Right cardiac atrium (tissue), 5 donors: ENCODE measurements at places on chromosomes 7 and 10. TPM values are rescaled to one million over a fixed set of nuclear protein-coding genes. Genes with fewer than 3 reads are reported as not detected.
A peak's percentile ranks its signal among the peaks of the same experiment; 100 is the strongest.

DNA sequence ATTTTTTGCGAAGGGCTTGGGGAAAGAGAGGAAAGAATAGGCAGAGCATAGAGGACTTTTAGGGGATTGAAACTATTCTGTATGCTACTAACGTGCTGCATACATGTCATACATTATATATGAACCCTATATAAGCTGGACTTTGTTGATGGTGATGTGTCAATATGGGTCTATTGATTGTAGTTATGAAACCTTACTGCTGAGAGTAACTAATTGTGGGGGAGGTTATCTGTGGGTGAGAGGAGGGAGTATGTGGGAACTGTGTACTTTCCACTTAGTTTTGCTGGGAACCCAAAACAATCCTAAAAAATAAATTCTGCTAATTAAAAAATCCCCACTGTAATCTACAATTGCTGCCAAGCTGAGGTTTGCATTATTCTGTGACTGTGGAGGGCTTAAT lies 15.3 kb upstream of the CYP2C19 start:
- no peak for DNase-seq

DNA sequence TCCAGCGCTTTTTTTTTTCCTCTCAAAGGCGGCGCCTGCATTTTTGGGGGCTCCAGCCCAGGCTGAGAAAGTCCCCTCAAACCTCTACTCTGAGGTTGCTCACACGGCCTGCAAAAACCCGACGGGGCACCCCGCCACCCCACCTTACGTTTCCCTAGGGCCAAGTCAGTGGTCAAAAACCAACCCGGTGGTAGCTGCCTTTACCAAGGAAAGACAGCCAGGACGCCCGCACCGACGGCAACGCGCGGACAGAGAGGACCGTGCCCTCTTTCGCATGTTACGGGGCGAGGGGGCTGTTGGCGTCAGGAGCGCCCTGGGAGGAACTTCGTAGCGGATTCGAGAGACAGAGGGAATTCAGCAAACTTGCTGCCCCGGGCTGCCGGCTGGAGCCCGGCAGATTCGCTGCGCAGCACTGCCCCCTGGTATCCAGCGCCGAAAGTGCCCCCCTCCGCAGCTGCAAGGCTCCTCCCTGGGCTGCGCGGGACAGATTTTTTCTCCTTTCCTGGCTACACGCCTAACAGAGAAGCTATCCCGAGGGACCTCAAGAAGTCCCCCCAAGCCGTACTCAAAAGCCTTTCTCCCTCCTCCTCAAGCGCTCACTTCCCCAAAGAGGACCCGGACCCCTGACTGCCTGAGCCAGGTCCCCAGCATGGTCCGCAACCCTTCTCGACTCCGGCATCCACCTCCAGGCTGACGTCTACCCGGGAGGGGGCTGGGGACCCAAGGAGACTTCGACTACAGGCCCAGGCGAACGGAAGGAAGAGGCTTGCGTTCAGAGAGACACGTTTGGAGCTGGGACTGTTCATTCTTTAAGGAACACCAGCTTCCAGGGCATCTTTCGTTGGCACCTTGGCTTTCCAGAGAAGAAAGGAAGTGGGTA lies 27.7 kb upstream of the VAX1 start:
- DNase-seq, result peak; percentile 42

Gene TMEM236
- 0.59 TPM for total RNA-seq

Gene ECD
- total RNA-seq, result 18.8 TPM

Gene LEP
- 0.15 TPM for total RNA-seq

Gene NPFFR1
- not detected for total RNA-seq

DNA sequence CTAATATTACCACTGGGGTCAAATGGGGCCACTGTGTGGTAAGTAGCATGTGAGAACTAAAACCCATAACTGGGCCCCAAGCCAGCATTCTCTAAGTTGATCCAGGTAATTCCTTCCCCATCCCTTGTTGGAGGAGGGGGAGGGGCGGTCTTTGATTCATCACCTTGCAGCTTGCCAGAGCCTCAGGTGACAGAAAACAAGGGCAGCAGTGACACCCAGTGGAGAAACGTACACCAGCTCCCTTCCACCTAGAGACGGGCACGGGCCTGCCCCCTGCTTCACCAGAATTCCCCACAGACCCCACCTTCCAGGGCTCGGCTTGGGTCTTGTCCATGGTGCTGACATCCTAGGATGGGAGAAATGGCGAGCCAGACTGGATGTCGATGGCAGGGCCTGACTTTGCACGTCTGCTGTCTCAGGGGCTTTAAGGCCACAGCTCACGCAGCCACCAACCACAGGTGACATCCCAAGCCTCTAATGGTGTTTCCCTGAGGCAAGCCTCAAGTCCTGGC lies 102.0 kb downstream of the STRA8 start:
- DNase-seq, result peak; percentile 26

Gene TMEM229A
- 0.76 TPM for total RNA-seq

DNA sequence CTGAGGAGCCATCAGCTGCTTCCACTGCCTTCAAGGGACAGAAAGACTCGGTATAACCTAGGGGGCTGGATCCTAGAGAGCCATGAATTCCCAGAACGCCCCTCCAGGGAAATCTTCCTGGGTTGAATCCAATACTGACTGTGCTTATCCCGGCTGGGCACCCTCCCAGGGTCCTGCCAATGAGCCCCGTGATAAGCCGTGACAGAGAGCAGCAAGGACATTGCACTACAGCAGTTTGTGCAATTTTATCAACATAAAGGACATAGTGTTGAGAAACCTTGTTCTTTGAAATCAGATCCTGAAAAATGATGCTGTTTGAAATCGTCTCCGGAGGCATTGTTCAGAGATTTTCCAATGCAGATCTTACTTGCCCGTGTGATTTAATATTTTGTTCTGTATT lies 18.8 kb downstream of the AKR1B1 start:
- peak; percentile 70 for DNase-seq

- DNase-seq, result no peak
Observed at GRCh38 chr10:101812606-101813005, 5.6 kb downstream of the OGA start.

Gene BTBD16
- 0.11 TPM for total RNA-seq

- DNase-seq, result peak; percentile 83
Observed at GRCh38 chr10:124677749-124678556, 66.2 kb downstream of the FAM53B start.

Gene HILPDA
- total RNA-seq, result 6.8 TPM

DNA sequence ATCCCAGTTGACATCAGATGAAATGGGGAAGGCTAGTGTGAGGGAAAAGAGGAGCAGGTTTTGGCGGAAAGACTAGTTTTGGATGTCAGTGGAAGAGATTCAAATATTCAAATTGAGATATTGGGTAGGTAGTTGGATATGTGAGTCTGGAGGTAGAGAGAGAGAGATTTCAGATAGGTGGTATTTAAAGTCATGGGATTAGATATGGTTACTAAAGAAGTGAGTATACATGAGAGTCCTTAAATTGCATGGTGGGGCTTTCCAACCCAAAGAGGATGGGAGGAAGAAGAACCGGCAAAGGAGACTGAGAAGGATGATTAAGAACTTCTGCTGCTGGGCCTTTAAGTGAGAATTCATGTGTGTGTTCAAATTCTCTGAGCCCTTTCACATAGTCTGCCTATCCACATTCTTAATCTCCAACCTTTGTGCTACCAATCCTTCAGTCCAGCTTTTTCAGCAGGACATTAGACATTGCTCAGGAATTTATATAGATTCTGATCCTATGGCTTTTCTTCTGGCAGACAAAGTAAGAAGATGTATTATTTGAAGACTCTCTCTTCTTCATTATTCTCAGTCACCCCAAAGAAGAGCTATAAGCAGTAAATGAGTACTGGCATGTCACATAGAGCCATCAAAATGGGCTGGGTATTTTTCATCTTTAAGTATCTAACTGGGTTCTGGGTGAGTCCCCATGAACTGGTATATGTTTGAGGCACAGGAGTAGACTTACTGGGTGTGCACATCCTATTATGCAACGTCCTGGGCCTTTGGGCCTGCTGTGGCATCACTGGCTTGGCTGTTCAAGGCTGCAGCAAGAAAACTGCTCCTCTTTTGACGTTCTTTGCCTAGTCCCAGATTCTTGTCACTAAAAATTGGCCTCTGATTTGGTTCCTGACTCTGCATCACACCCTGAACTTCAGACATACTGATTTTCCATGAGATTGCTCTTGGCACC lies 33.6 kb downstream of the ST7 start:
- no peak for DNase-seq

GRCh38 chr10:77223526-77224460 lies 413.8 kb downstream of the KCNMA1 start:
- no peak for DNase-seq

DNA sequence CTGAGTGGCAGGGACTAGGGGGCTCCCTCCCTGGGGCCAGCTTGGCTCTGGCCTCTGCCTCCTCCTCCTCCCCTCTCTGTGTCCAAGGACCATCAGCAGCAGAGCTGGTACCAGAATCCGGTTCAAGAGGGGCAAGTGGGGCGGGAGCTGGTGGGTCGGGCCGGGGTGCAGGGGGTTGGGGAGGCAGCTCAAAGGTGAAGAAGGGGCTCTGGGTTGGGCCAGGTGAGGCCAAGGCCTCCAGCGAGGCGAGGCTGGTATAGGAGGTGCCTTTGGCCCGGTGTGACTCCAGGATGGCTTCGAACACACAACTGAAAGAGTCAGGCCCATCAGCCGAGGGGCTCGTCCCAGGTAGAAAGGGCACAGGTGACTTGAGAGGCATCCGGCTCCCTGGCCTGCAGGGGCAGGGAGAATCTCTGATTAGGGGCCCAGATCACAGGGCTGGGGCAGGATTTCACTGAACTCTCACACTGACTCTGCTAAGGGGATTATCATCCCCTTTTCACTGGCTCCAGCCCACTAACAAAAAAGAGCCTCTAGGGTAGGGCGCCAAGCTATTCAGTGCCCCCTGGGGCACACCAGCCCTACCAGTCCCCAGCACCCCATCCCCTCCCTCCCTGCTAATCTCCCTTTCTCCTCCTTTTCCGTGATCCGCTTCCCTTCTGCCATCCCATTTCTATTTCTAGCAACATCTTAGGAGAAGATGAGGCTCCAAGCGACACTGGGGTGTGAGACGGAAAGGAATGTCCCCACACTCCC lies 4.6 kb downstream of the PSD start:
- no peak for DNase-seq

Gene EGFR
- total RNA-seq, result 14.8 TPM

DNA sequence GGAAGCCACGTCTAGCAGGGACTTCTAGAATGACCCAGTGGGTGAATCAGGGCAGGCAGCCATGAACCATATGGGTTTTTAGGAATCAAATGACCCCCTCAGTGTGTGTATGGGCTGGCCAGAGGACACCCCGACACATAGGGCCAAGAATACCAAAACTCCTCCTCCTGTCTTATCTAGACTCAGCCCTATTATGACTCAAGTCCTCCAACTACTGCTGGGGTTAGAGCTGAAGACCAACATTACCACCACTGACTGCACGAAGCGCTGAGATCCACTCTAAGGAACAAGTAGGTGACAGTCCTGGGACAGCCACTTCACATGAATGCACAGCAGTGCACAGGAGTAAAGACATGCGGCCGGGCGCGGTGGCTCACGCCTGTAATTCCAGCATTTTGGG lies 11.5 kb upstream of the SVOPL start:
- DNase-seq, result no peak
